ENCODE measurements at places on chromosomes 5 and 9. TPM values are rescaled to one million over a fixed set of nuclear protein-coding genes. Genes with fewer than 3 reads are reported as not detected.

The PROB1 gene
- 5.0 TPM for total RNA-seq

The ARL14EPL gene
- total RNA-seq = not detected

The TAL2 gene
- total RNA-seq = not detected

The PCDHGA8 gene
- 0.63 TPM for total RNA-seq

The LHX6 gene
- total RNA-seq = not detected

The DNM1 gene
- 18.5 TPM for total RNA-seq

The ARHGAP26 gene
- 3.4 TPM for total RNA-seq

The NR2F1-AS1 gene
- total RNA-seq = 20.3 TPM

The PCDHB10 gene
- 0.96 TPM for total RNA-seq

The TLR4 gene
- 1.7 TPM for total RNA-seq

The FBXW11 gene
- 58.0 TPM for total RNA-seq

The ROR2 gene
- not detected for total RNA-seq

- DNase-seq = no peak
These were observed 140.3 kb downstream of the NMUR2 start for GRCh38 chr5:152264645-152265254.

DNA sequence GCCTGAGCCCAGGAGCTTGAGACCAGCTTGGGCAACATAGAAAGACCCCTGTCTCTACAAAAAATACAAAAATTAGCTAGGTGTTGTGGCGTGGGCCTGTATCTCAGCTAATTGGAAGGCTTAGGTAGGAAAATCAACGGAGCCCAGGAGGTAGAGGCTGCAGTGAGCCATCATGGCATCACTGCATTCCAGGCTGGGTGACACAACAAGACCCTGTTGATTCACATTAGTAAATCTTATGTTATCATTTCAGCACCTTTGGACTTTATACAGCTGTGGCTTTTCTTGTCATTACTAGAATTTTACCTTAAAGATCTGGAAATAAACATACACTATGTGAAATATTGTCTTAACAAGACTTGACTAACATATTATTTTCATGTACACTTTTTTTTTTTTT is 185.0 kb downstream of the ZNF608 start:
- DNase-seq = no peak

- no peak for DNase-seq
These were observed 10.9 kb downstream of the GNE start for GRCh38 chr9:36247356-36247755.

GRCh38 chr5:15069407-15069905 is 197.9 kb upstream of the ANKH start:
- no peak for DNase-seq

GRCh38 chr9:135533674-135534073 is 12.3 kb upstream of the OBP2A start:
- DNase-seq = no peak

DNA sequence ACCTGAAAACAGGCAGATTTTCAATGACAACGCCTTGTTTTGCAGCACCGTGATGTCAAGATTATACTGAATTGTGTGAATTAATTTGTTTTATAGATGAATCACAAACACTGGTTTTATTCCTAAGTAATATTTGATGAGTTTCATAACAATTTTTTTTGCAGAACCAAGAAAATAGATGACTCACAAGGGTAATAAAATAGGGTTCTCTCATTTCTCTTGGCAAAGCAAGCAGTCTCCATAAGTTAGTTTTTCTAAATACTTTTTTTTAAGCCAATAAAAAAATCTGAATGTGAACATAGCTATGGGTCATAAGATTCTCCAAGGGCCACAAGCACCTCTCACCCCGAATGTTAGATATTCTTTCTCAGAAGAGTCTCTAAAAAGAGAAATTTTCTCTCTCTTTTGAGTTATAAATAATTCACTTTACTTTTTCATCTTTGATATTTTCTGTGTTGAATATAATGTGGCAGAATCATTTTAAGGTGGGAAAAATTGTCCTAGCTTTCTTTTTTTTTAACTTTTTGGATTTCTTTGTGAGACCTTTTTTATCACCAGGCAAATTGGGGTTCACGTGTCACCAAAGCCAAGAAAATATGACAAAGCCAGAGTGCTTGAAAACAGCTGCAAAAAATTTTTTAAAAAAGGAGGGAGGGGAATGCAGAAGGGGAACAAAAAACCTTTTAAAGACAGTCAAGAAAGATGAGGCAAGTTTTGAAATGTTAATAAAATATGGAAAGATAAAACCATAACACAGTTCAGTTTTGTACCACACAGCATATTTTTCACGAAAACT is 174.6 kb upstream of the DAPK1 start:
- peak; percentile 15 for DNase-seq

DNA sequence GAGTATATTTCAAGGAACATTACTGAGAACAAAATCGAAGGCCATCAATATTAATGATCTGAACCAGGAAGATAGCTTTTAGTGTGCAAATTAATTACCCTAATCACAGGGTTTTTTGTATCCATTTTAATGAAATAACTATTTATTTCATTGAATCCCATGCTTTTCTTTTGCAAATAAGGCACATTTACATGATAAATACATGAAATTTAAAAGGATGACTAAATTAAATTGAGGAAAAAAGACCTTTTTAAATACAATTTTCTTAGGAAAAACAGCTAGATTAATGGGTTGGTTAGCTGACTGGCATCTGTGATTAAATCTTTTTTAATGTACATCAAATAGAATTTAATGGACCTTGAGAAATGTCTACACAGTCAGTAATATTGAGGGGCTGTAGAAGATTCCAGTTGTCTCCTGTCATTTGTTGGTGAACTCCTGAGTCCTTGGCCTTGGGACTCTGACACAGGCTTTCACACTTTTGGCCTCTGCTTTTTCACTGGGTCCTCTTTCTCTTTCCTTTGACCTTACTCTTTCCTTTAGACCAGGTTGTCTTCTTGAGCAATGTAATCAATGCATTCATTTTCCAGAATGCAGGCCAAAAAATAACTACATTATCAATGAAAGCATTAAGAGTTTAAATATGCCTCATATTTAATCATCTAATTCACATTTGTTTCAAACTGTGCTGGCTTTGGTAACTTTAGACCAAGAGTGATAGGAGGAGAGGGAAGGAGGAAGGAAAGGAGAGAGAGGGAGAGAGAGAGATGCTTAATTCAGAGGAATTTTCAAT is 511.5 kb downstream of the ZNF608 start:
- DNase-seq = no peak

DNA sequence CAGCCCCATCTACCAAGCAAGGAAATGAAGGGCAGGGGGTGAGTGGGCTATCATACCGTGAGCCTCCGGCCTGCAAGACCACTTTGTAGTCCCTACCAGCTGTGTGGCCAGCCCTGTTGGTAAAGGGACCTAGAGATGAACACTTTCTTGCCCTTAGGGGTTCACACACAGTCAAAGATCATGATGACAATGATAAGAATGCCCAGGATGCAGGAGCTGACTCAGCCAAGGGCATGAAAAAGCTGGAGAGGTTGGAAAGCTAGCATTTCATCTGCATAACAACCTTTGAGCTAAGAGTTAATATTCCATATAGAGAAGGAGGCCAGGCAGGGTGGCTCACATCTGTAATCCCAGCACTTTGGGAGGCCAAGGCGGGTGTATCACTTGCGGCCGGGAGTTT is 19.2 kb upstream of the FGFR4 start:
- peak; percentile 58 for DNase-seq

GRCh38 chr9:123718188-123718587 is 211.7 kb downstream of the DENND1A start:
- DNase-seq = no peak

- DNase-seq = no peak
These were observed 1058.5 kb upstream of the DMAC1 start for GRCh38 chr9:8857926-8858595.

DNA sequence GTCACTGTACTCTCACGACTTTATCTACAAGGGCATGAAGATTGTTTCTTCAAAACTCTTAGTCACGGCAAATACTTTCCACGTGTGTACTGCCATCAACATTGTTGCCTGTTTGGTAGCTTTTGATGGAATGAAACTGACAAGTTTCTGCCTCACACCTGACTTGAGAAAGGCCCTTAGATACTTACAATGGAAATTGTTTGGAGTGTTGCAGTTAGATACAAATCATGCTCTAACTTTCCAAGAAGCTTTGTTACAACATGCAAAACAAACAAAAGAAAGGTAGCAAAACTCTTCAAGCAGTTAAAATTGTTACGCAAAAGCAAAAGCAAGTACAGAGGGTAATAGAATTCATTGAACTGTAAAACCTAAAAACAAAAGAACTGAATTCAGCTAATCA is 91.1 kb upstream of the TLE4 start:
- no peak for DNase-seq

- no peak for DNase-seq
These were observed 33.3 kb downstream of the CXXC5 start for GRCh38 chr5:139681466-139681865.

DNA sequence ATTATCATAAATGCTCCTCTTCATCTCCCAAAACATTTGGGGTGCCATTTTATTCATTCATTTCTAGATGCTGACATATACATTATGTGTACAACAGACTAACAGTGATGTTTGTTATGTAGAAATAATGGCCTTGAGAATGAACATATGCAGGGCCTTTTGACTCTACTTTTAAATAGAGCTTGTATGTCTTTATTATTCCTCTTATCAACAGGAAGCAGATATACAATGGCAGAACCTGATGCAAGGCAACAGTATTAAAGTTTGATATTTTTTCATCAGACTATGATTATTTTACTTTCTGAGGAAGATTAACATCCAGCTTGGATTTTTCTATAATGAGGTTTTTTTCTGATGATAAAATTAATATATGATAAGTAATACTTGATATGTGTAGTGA is 44.1 kb downstream of the SNX18 start:
- DNase-seq = no peak

- DNase-seq = no peak
These were observed 31.0 kb upstream of the ISOC1 start for GRCh38 chr5:129063483-129064113.

DNA sequence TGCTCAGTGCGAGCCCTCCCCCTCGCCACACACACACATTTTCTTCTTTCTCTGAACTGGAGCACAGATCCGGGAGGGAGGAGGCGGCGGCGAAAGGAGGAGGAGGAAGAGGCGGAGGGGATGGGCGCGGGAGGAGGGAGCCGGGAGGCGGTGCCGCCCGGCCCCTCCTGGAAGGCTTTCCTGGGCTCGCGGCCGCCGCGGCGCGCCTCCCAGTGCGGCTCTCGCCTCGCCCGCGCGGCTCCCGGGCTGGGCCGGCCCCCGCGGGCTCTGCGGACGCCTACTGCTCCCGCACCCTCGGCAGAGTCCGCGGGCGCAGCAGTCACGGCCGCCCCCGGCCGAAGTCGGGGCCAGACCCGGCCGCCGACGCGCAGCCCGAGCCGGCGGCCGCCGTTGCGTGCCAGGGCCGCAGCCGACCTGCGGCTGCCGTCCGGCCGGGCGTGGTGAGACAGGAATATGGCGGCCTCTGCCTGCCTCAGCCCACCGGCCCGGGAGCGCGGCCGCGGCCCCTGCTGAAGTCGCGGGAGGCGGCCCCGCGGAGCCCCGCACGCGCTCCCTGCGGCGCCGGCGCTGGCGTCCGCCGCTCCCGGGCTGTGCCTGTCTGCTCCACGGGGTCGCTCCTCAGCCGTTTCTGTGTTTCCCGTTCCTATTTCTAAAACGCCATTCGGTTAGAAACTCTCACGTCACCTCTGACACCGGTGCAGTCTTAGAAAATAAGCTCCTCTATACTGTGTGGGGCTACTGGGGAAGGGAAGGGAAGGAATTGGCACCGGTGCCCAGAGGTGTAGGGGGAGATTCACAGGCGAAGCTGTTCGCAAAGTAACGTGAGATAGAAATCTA is 500 bp upstream of the GNAQ start:
- DNase-seq = peak; percentile 89
